ENCODE measurements at places on chromosomes 2 and 18.

- DNase-seq, result no peak
Measured at GRCh38 chr18:24918257-24918656, 433.7 kb downstream of the ZNF521 start.

DNA sequence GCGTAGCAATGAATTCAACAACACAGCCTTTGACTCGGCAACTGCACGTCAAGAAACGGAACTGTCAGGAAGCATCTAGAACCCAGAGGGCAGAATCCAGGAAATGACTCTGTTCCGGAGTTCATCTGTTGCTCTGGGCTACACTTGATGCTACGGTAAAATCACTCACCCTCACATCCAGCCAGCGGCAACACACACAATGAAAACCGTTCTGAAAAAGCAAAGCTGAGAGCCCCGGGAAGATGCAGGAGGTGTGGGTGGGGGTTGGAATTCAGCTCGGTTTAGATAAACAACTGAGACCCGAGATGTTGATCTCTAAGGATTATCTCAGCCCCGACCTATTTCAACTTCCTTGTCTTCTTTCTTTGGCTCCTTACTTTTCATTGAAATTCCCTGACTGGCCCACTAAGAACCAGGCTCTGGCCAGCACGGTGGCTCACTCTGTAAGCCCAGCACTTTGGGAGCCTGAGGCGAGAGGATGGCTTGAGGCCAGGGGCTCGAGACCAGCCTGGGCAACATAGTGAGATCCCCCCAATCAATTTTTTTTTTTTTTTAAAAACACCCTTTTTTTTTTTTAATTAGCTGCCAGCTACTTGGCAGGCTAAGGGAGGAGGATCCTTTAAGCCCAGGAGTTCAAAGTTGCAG, 13.3 kb upstream of the RAB17 start:
- DNase-seq, result peak; percentile 43

GRCh38 chr2:236162031-236162845, 5.9 kb downstream of the GBX2 start:
- DNase-seq, result no peak

GRCh38 chr2:55152475-55153412, 79.3 kb downstream of the CLHC1 start:
- no peak for DNase-seq

- DNase-seq, result no peak
Measured at GRCh38 chr18:54607213-54608027, 16.4 kb downstream of the DYNAP start.

DNA sequence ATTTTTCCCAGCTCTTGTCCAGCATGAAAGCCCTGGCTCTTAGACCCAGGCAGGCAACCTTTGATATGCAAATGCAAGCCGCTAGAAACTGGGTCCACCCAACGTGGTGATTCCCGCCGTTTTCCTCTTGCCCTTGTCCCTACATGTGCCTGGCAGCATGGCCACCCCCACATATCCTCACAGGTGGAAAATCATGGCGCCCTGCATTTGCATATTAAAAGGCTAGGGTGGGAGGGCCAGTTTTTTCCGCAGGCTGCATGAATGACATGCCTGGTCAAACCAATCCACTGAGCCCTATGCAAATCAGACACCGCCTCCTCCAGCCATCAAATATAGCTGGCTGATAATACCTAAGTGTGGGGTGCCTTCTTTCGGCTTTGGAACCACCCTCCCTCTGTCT, 1091.8 kb upstream of the NXPH2 start:
- no peak for DNase-seq

- DNase-seq, result no peak
Measured at GRCh38 chr18:33729556-33729955, 151.5 kb downstream of the ASXL3 start.

DNA sequence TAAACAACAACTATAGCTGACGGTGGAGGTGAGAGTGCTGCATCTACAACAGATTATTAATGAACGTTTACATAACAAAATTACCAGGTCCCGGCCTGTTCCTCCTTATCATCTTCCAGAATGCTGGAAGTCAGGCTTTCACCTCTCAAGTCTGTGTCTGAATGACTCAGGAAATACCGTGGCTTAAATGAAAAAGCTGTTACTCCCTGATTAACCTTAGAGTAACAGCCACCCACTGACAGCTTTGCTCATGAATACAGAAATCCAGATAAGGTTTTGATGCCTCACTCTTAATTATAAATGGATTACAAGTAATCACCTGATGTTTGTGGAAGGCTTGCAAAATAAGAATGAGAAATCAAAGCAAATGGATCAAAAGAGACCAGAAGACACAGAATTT, 885.3 kb upstream of the CELF4 start:
- DNase-seq, result no peak

DNA sequence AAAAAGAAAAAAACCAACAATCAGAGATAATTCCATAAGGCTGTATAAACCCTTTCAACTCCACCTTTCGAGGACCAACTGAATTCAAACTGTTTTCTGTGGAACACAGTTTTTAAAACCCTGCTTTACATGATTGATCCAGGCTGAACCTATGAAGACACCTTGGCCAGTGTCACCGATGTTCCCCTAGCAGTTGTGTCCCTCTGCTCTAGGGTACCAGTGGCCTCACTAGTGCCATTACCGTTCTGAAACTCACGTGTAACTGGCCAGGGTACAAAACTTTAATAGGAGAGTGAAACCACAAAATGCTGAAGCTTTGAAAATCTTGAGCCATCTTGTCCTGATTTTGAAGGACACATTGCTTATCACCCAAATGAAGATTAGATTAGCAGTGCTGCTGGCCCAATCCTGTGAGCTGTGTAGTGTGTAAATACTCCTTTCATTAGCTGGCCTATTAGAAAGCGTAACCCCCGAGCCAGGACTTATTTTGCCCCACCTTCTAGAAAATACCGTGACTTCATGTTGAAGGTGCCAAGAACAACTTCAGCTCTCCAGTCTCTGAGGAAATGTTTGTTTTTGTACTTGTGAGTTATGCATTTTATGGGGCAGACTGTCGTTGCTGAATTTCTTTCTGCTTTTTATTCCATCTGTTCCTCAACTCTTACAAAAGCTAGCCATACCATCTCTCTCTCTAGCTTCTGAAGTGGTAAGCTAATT, 147.8 kb upstream of the MAP3K20 start:
- DNase-seq, result no peak

GRCh38 chr2:164782323-164782722, 59.3 kb downstream of the COBLL1 start:
- no peak for DNase-seq

DNA sequence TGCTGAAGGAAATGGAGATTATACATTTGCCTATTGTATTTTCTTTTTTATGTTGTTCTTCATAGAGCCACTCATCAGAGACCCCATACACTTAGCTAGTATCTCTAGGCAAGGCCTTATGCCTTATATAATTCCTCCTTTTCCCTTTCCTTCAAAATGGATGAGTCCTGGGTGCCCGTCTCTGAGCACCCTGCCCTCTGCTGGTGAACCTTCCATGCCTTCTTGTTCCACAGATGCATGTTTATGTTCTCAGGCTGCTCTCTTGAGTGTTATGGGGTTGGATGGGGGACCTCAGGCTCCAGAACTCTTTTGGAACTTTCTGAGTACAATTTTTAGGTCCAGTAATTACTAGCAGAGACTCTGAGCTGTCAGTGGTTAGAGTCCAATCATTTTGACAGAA, 368.6 kb upstream of the SPRED2 start:
- no peak for DNase-seq

Measured in activated CD4-positive, alpha-beta T cell treated with anti-CD3 and anti-CD28 coated beads for 48 hours (primary cell).